H9 (cell line): ENCODE measurements at places on chromosomes 11 and 22.

DNA sequence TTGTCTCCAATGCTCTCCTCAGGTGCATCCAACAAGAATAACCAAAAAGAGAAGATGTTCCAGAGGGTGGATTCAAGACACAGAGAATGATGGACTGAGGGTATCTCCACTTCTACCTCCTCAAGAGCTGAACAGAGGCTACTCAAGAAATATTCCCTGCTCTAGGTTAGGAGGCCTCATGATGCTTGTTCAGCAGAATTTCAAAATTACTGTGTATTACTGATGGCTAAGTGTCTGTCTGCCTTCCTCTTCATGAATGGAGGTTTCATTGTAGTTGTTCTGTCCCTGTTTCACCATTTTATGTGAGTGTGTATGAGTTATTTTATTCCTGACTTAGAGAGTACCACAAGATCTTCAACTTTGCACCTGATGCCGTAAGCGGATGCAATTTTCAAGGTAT lies 76.8 kb downstream of the JRKL start:
- H3K4me1 ChIP-seq = no peaks in the 10 kb centered on the region; the same call in 1 of the 2 replicates
- no peak overlapping the region for H3K4me3 ChIP-seq
- H3K27ac ChIP-seq = no peak overlapping the region

DNA sequence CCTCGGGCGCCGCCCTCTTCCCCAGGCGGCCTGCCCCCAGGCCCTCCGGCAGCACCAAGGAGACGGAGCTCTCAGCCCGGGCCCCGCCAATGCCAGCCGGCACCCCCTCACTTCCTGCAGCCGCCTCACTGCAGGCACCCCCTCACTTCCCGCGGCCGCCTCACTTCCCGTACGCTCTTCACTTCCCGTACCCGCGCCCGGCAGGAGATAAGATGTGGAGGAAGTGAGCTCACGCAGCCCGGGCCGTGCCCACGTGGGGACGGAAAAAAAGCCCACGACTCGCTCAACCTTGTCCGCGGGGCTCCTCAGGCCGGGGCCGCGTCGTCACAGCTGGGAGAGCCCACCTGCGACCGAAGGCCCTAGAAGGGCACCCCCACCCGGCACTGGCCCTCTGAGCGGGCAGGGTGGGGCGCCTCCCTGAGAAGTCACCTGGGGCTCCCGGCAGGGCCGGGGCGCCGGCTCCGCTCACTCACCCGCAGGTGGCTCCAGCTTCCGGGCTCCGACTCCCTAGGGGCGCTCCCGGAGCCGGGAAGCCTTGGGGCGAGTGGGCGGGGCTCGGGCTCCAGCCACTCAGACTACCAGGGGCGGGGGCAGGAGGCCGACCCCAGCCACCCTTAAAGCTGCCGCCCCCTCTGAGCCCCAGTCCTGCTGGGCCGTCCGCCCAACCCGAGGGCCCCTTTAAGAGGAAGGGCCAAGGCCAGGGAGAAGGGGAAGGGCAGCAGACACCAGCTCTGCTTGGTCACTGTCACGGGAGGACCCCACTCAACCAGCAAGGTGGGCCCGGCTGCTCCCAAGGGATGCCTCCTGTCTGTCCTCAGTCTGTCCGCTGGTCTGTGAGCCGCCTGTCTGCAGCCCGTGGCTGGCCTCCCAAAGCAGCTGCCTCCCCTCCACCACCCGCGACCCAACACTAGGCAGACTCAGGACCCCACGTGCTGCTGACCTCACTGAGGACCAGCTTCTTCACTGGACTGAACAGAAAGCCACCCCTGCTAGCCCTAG lies 31.4 kb downstream of the PISD start:
- no peaks in the 10 kb centered on the region; the same call in 1 of the 3 replicates for H3K36me3 ChIP-seq
- peak overlapping the region; percentile 88 for H3K4me3 ChIP-seq
- no peaks in the 10 kb centered on the region for H3K27me3 ChIP-seq
- no peak overlapping the region for H3K27ac ChIP-seq
- no peaks in the 10 kb centered on the region; the same call in 1 of the 2 replicates for H3K4me1 ChIP-seq

DNA sequence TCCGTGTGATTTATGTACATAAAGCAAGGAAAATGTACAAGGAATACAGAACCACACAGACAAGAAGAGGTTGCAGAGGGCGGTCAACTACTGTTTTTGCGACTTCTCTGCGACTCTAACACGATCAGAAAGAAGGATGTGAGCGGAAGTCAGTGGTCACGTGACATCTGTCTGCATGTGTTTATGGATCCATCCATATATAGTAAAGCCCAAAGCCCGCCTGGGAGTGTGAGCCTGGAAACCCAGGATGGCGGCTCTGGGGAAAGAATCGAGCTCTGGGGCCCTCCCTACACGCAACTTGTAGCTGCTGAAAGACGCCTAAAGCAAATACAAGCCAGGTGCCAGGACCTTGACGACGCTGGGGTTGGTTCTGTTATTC lies 8.8 kb downstream of the OSBPL5 start:
- no peaks in the 10 kb centered on the region for H3K36me3 ChIP-seq
- H3K27ac ChIP-seq = no peak overlapping the region
- H3K27me3 ChIP-seq = no peaks in the 10 kb centered on the region
- no peak for DNase-seq

DNA sequence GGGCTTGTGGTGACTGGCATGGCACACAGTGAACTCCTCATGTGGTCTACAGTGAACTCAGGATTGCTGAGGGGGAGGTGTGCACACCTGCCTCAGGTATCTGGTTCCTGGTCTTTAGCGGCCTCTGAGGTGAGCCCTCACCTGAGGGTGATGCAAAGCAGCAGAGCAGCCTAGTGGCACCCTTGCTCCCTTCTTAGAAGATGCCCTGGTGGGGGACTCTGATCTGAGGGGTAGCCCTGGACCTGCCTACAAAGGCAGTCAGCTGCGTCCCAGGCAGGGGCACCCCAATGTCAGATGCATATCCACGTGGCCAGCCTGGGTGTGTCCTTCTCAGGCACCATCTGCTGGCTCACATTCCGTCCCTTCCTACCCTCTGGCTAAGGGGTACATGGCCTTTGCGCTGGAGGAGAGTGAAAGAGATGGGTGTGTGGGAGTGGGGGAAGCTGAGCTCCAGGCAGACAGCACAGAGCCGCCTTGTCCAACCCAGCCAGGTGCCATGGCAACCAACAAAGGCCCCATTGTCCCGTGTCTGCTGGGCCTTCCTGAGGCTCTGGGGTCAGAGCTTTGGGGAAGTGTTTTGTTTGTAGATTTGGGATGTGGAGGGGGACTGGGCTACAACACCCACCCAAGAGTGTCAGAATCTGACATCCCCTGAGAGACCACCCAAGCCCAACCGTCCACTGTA lies 5.8 kb downstream of the PLEKHB1 start:
- H3K36me3 ChIP-seq = peaks cover 15% of the 10 kb centered on the region
- H3K4me3 ChIP-seq = no peak overlapping the region
- DNase-seq = no peak
- no peak overlapping the region for H3K27ac ChIP-seq

DNA sequence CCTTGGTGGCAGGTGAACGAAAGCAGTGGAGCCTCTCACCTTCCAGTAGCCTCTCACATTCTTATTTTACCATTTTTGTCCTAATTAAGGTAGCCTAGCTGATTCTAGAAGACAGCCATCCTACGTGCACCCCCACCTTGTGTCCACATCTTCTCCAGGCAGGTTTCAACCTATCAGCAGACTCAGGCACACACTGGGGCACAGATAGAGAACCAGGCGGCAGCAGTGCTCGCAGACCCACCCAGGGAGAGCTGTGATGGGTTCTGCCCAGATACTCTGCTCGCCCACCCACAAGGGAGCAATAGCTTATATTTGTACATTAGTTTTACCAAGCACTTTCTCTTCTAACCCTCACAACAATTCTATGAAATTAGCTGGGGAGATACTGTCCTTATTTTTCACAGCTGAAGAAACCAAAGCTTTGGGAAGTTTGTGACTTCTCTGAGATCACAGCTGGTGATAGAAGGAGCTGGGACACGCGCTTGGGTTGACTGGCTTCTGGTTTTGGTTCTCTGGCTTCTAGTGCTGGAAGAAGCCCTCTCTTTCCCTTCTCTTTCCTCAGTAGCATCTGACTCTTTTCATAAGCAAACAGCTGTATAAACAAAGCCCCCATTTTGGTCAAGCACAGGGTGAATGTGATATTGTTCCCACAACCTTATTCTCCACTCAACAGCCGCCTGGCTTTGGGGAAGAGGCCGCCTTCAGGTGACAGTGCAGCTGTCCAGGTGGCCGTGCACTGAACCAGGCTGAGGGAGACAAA lies 36.9 kb downstream of the PPP2R1B start:
- H3K36me3 ChIP-seq = peaks cover 10% of the 10 kb centered on the region
- no peak overlapping the region for H3K4me3 ChIP-seq
- H3K27me3 ChIP-seq = no peaks in the 10 kb centered on the region
